Fibroblast of skin of left biceps (primary cell): ENCODE measurements at places on chromosomes 5 and 9.

DNA sequence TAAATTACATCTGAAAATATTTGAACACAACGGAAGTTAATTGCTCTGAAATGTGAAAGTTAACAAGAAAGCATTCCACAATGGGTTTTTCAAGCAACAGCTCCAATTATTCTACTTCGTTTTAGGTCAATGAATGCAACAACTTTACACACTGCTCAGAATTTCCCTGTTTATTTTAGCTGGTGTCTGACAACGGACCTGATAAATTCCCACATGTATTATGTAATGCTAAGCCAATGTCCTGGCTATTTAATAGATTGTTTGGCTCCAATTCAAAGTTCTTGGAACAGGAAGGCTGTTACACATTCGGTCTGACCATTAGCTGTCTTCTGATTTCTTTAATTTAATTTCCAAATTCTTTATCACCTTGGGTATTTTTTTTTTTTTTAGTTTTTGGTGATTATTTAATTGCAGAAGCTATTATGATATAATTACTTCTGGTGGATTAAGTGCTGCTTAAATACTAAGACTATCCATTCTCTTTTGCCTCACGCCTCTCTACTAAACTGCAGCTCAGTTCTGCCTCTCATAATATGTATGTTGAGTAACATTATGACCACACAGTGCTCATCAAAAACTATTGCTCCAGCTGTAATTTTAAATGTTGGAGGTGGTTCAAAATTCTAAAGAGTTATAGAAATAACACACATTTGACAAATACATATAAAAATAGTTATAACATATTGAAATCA is 57.9 kb downstream of the MEF2C start:
- DNase-seq, result peak; percentile 36

- no peak for DNase-seq
Measured at GRCh38 chr5:89300426-89300970, 417.5 kb upstream of the MEF2C start.

DNA sequence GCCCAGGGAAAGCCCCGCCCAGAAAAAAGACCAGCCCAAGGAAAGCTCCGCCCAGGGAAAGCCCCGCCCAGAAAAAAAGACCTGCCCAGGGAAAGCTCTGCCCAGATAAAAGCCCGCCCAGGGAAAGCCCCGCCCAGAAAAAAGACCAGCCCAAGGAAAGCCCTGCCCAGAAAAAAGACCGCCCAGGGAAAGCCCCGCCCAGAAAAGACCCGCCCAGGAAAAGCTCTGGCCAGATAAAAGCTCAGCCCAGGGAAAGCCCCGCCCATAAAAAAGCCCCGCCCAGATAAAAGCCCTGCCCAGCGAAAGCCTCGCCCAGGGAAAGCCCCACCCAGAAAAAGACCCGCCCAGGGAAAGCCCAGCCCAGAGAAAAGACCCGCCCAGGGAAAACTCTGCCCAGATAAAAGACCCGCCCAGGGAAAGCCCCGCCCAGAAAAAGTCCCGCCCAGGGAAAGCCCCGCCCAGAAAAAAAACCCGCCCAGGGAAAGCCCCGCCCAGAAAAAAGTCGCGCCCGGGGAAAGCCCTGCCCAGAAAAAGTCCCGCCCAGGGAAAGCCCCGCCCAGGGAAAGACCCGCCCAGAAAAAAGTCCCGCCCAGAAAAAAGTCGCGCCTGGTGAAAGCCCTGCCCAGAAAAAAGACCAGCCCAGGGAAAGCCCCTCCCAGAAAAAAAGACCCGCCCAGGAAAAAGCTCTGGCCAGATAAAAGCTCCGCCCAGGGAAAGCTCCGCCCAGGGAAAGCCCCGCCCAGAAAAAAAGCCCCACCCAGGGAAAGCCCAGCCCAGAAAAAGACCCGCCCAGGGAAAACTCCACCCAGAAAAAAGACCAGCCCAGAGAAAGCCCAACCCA is 11.9 kb downstream of the GRIN1 start:
- no peak for DNase-seq

DNA sequence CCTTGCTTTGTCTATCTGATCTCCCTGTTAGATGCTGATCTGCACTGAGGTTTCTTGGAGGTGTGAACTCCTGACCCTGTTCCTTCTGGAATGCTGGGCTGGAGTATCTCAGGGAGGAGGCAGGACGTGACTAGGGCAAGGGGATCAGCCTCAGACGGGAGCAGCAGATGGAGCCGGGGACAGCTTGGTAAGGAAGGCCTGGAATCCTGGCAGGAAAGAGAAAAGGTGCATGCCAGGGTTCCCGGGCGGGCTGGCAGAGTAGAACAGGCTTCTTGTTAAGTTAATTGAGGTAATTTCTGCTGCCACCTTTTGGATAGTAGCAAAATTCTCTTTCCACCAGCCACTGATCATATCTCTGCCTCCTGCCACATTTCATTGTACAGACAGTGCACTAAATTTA is 180.9 kb downstream of the ZNF462 start:
- DNase-seq, result no peak
